ENCODE measurements at places on chromosomes 3 and 15.

GRCh38 chr15:66613743-66614142, 47.9 kb upstream of the LCTL start:
- DNase-seq, result no peak

DNA sequence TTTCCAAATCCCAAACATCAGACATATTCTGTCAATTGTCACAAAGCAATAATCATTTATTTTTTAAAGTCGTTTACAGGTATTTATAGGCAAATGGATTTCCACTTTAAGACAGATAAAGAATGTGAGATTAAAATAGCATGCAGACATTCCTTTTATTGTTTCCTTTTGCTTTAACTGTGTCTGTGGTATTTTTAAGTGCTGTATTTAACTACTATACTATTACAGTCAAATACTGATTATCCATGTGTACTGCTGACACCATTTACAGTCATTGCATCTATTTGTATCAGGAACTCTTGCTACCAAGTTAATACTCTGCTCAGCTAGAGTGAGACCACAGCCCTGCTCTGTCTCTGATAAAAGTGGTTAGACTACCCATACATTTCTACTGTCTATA, 12.8 kb upstream of the CEP152 start:
- DNase-seq, result no peak

DNA sequence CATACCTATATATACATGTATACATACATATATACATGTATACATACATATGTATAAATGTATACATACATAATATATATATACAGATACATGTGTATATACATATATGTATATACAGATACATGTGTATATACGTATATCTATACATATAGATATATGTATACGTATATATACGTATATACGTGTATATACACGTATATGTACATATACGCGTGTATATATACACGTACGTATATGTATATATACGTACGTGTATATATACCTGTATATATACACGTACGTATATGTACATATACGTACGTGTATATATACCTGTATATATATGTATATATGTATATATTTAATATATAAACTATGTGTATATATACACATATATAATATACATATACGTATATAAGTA, 955.2 kb downstream of the AGBL1 start:
- no peak for DNase-seq

DNA sequence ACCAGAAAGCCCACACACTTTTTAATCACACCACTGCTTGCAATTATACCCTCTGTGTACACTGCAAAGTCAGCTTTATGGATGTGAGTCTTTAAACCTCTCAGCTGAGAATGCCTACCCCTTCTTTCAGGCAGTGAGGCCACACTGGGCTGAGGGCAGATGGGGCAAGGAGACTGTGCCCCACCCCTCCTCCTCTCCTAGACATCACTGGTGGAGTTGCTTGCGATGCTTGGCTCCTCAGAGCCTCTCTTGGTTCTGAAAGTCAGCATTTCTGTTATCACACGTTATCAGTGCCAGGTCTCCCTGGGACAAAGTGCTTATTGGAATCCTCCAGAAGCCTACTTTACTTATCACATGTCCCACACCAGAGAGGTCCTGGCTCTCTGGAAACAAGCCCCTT, 128.2 kb downstream of the ZNF621 start:
- DNase-seq, result no peak

- DNase-seq, result no peak
Observed at GRCh38 chr3:29026286-29026685, 254.6 kb upstream of the RBMS3 start.

- no peak for DNase-seq
Observed at GRCh38 chr3:20846066-20846465, 660.1 kb upstream of the SGO1 start.

- DNase-seq, result no peak
Observed at GRCh38 chr3:146200461-146201220, 39.7 kb upstream of the PLOD2 start.

DNA sequence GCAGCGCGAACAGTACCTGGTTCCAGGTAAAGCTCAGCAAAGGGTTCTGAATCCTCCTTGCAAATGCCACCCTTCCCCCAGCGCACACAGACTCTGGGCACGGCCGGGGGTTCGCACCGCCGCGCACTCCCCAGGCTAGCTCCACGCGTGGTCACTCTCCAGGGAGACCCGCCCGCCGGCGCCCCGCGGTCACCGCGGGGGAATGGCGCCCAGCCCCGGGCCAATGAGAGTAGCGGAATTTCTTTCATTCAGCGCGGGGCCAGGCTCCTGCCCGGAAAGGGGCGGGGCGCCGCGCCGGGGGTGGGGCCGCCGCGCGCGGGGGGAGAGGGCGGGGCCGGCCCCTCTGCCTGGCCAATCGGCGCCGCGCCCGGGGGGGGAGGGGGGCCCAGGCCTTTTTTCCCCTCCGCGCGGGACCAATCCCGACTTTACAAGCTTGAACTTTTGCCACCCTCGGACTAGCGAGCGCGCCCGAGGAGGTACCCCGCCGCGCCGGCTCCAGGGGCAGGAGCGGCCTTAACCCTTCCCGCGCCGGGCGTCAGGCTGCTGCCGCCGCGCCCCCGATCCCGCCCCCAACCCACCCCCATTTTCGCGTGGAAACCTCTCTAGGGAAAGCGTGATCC, 1.1 kb upstream of the SMAD6 start:
- peak; percentile 78 for DNase-seq

DNA sequence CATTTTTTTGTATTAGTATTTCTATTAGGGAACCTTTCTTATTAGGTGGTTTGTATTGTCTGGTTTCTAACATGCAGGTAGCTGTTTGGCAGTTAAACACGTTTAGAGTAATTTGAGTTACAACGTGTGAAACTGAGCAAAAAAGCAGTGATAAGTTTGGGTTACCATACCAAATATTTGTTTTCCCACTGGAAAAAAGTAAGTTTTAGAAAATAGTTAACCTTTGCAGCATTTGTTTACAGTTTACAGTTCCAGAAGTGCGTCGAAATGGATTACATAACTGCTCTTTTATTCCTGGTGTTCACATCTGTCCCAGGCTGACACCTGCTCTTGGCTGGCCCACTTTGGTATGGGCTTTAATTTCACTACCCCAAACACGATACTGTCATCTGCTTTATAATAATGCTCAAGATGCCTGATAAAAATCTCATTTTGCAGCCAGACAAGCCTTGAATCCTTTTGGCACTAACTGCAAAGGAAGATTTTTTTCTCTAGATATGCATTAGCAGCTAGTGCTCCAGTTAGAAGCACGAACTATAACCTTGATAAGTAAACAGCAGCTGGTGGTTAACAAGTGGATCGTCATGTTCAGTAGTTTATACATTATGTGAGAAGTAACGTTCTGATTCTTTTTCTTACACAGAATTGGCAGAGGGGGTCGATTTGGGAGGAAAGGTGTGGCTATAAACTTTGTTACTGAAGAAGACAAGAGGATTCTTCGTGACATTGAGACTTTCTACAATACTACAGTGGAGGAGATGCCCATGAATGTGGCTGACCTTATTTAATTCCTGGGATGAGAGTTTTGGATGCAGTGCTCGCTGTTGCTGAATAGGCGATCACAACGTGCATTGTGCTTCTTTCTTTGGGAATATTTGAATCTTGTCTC, 5.3 kb downstream of the EIF4A2 start:
- DNase-seq, result no peak

- DNase-seq, result no peak
Observed at GRCh38 chr3:108150200-108150599, 59.4 kb upstream of the CD47 start.

DNA sequence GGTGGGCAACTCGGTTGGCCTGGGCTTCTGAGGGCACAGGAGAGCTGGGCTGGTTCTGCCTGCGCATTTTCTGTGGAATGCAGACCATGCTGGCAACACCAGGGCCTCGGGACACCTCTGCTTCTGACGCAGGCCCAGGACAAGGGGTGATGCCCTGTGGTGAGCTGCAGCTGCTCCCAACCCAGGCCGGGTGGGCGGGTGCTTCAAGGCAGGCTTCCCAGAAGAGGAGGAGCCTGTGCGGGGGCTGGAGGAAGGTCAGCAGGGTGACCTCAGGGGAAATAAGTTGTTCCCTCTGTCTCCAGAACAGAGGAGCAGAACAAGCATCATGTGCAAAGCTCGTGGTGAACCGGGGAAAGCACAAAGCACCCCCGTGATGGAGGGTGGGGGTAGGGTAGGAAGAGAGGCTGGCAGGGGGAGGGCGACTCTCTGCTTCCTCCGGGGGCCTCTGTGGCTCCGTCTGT, 11.0 kb upstream of the PLXNA1 start:
- no peak for DNase-seq

GRCh38 chr3:121942116-121942786, 48.0 kb downstream of the SLC15A2 start:
- DNase-seq, result no peak

DNA sequence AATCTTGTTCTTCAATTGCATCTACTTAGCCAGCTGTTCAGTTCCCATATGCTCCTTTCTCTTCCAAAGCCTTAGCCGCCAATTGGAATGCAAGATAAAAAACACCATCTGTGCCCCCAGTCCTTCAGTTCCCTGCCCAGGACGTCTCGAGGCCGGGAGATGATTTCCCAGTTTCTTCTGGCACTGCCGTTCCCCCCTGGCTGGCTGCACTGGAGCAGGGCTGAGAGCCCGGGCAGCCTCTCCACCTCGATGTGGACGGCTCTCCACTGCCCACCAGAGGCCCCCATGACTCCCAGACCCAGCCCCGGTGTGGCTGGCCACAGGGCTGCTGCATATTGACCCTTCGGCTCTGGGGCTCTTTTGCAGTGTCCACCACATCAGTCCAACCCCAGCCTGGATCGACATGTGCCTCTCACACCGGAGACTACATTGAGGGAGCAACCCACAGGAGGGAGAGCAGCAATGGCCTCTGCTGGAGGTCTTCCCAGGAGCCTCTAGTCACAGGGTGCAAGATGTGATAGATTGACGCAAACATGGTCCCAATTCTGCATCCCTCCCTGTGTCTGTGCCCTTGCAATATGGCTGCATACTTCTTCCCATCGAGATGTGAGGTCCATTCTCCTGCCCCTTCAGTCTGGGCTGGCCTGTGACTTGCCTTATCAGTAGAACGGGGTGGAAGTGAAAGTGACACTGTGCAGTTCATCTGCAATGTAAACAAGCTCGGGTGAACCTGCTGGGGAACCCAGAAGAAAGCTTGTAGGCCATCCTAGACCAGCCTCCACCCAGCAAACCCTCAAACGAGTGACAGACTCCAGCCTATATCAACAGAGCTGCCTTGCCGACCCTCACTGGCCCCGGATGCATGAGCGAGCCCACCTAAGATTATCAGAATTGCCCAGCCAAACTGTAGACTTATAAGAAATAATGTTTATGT, 52.3 kb upstream of the PRR20G start:
- DNase-seq, result no peak

- no peak for DNase-seq
Observed at GRCh38 chr3:194814878-194815357, 129.2 kb downstream of the FAM43A start.

GRCh38 chr3:108669208-108669607, 79.7 kb downstream of the DZIP3 start:
- no peak for DNase-seq

- no peak for DNase-seq
Observed at GRCh38 chr3:2851835-2852234, 258.3 kb downstream of the IL5RA start.

DNA sequence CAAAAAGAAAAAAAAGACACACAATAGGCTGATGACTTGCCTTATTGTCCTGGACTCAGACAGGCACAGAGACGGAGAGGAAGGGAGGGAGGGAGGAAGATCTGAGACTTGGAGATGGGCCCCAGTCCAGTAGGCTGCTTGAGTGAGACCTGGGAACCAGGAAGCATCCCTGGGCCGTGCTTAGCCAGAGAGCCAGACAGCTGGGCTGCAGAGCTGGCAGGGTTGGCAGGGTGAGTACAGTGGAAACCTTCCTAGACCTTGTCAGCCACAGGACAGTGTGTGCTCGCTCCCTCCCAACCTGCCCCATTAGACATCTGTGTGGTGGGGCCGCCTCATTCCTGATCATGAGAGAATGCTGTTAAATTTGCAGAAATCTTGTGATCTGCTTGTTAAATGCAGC, 107.9 kb upstream of the ALDH1A3 start:
- no peak for DNase-seq

DNA sequence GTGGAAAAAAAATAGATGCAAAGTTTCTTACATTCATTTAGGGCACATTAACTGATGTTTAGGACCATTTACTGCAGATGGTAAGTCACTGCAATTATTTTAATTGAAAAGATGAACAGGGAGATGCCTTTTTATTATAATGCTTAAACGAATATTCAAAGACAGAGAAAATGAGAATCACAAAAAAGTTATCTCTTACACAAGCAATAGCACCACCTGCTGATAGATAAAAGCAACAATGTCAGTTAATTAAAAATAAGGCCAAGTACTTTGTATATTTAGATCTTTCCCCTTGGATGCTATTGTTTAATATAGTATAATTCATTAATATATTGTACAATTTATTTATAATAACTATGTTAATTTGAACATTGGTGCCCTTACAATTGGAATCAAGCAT, 55.9 kb downstream of the IFT80 start:
- no peak for DNase-seq

- no peak for DNase-seq
Observed at GRCh38 chr15:101373577-101373976, 78.5 kb upstream of the SNRPA1 start.

DNA sequence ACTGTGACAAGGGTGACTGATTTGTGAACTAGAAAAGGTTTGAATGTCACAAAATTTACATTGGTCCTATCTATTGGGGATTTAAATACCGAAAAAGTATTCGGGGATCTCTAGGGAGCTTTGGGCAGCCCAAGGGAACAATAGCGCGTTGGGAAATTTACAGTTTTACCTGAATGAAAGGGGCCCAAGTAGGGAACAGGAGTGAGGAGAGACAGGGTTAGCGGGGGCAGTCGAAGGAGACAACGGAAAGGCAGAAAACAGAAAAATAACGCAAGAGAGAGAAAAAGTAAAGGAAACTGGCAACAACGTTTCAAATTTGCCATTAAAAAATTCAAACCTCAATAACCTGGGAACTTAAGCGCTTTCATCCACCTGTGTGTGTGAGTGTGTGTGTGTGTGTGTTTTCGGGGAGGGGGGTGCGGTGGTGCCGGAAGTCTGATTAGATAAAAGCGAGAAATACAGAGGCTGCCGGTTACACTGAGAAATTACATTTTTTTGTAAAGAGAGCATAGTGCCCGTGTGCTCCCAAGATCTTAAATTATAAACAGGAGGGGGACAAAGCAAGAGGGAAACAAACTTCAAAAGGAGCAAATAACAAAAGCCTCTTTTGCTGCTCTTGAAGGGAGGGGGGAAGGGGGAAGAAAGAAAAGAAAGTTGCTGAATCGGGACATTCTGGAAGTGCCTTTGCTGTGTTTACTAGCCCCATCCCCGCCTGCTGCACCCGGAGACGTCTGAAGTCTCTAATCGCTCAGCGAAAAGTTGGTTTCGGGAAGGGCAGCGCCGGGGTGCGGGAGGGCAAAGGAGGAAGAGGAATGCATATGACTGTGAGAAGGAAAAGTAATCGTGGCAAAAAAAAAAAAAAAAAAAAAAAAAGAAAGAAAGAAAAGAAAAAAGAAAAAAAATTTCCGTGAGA, 721 bp upstream of the ZIC1 start:
- no peak for DNase-seq

Measured in stimulated activated CD4-positive, alpha-beta T cell treated with anti-CD3 and anti-CD28 coated beads, Interleukin-2, amount 100 ng/mL, for 4 hours (primary cell).